ENCODE measurements at places on chromosomes 1 and 21.

GRCh38 chr1:240768979-240769378, 157.0 kb upstream of the GREM2 start:
- no peak for DNase-seq

DNA sequence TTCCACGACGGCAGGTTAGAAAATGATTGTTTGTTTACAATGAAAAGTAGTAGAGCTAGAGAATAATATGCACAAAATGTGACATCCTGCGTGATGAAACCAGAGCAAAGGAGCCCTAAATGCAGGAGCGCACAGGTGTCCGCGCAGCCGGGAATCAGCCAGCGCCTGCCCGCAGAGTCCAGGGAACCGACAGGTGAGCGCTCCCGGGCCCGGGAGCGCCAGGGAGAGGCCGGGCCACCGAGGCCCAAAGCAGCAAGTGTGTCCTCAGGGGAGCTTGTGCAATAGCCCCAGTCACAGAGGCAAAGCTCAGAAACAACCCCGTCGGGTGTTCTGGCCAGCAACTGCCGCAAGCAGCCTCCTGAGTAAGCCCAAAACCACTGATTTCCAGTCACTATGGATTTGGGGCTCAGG, 789 bp upstream of the GALE start:
- DNase-seq, result no peak

GRCh38 chr1:15406614-15407559, 2.8 kb upstream of the EFHD2 start:
- no peak for DNase-seq

GRCh38 chr1:153795934-153796785, 21.0 kb downstream of the SLC27A3 start:
- DNase-seq, result no peak

DNA sequence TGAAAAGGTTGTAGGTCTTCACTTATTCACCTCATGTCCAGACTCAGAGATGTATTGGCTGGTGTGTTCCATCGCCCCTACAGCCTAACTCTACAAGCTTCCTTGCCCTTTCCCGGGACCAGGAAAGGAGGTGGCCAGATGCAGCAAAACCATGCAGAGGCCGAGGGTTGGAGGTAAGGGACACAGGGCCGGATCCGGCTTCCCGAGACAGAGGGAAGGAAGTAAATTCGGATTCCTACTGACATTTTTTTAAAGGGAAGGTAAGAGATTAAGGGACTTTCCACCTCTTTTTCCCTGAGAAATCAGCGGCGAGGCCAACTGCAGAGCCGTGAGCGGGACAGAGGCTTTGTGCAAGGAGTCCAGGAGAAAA, 12.7 kb downstream of the EPHA10 start:
- DNase-seq, result no peak

DNA sequence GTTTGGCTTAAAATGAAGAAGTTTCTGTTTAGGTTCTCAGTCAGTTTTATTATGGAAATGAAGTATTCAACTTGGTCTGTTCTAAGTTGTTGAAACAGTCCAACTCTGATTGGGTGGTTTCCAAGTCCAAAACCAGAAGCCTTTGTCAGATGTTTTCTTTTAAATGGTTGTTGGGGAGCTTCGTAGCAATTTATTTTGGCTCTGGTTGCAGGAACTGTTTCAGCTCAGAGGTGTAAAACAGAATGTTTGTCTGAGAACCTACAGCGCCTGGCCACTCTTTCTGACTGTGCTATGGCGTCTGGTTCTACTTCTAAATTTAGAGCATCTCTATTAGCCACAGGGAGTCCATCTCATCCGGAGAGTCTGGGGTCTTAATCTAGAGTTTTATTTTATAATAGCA, 582.6 kb upstream of the TMPRSS15 start:
- no peak for DNase-seq
